ENCODE measurements at places on chromosomes 13 and 19. TPM values are rescaled to one million over a fixed set of nuclear protein-coding genes. Genes with fewer than 3 reads are reported as not detected.
A peak's percentile ranks its signal among the peaks of the same experiment; 100 is the strongest.

- H3K27ac ChIP-seq = no peak overlapping the region
- no peak overlapping the region for H3K4me3 ChIP-seq
- H3K36me3 ChIP-seq = no peaks in the 10 kb centered on the region
- H3K27me3 ChIP-seq = peaks cover 3% of the 10 kb centered on the region
- no peaks in the 10 kb centered on the region for H3K4me1 ChIP-seq
These were observed 682 bp upstream of the CABP5 start for GRCh38 chr19:48044561-48044960.

TYROBP gene
- total RNA-seq = 469 TPM

DNA sequence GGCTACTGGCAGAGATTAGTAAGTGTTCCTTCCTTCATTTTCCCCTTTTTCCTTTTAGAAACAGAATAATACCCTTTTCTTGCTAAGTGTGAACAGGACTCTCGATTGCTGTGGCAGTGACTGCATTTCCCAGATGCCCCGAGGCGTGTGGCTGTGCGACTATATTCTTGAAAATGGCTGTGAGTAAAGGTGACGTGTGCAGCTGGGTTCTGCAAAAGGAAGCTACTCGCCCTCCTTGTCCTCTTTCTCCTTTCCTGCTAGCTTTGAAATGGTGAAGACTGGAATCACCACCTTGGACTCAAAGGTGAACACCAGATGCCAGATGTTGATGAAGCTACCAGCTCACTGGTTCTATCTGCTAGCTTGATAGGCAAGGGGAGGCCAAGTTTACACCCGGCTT, 121.4 kb downstream of the MIPEP start:
- no peak for DNase-seq
- no peak overlapping the region for H3K27ac ChIP-seq
- H3K36me3 ChIP-seq = no peaks in the 10 kb centered on the region
- no peaks in the 10 kb centered on the region for H3K4me1 ChIP-seq

DNA sequence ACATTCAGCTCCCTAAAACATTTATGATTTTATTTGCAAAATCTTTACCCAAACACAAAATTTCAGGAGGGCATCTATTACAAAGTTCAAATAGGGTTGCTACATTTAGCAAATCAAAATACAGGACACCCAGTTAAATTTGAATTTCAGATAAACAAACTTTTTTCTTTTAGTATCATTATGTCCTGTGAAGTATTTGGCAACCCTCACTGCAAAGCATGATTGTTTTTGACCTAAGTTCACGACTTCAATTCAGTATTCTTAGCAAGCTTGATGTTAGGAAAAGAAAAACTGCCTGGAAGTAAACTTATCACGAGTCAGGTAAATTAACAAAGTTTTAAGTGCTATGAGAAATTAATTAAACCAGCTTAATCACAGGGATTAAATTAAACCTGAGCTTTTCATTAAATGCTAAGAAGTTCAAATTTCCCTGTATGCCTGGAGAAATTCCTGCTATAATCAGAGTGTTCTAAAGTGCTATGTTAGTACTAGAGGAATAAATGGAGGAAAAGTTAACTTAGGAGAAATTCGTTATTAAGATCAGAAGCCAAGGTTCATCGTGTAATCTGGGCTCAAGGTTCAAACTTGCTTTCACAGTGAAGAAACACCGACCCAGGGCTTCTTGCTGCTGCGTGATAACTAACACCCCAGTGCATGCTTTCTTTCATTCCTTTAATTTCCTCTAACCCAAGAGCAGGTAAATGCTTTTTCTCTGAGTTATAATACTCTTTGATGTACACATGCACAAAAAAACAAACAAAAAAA, 298.1 kb downstream of the FOXO1 start:
- H3K4me1 ChIP-seq = no peaks in the 10 kb centered on the region
- H3K36me3 ChIP-seq = no peaks in the 10 kb centered on the region
- no peak overlapping the region for H3K4me3 ChIP-seq
- H3K27me3 ChIP-seq = no peaks in the 10 kb centered on the region
- no peak overlapping the region for H3K27ac ChIP-seq

IZUMO2 gene
- total RNA-seq = not detected

DNA sequence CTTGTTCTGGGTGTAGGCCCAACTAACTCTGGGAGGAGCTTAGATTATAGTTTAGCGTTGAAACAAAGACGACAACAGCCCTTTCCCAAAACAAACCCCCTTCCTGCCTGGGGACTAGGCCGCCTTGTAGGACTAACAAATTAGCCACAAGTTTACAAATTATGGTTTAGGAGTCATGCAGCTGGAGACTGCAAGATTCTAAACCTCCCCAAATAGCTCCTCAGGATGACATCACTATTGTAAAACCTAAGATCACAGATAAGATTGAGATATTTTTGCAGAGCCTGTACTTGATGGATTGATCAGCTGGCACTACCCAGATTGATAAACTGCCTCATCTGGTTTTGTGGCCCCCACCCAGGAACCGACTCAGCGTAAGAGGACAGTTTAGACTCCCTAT, 2.3 kb upstream of the SLC25A15 start:
- H3K27me3 ChIP-seq = no peaks in the 10 kb centered on the region
- no peak overlapping the region for H3K4me3 ChIP-seq
- no peak for DNase-seq
- no peaks in the 10 kb centered on the region for H3K36me3 ChIP-seq

GFY gene
- total RNA-seq = not detected

- no peak overlapping the region for H3K4me3 ChIP-seq
- H3K27ac ChIP-seq = no peak overlapping the region
- no peak for DNase-seq
- H3K27me3 ChIP-seq = no peaks in the 10 kb centered on the region
- H3K36me3 ChIP-seq = no peaks in the 10 kb centered on the region
These were observed 875.0 kb downstream of the PCDH9 start for GRCh38 chr13:66354879-66355751.

DNA sequence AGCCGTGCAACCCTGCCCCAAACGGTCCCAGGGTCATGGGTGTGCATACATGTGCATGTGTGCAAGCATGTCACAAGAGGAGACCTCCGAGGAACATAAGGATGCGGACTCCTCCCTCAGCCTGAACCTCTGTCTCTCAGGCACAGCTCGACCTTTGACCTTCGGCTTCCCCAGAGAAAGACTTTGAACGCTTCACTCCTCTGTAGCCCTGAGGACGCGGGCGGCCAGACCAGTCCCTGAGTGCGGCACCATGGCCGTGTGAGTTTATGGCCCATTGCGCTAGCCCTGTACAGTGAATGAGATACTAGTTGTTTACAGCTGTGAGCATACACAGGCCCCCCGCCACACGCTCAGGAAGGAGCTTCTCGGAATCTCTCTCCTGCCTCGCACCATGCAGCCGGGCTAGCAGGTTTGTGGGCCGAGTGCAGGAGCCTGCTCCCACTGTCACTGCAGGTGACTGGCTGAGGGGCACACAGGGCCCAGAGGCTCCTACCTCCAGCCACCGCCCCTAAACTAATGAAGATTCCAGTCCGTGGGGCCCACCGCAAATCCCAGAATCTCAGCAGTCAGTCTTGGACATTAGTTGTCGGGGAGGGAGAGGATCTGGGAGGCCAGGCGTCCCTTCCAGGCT, 10.8 kb downstream of the RASA3 start:
- DNase-seq = no peak
- no peaks in the 10 kb centered on the region for H3K27me3 ChIP-seq
- H3K27ac ChIP-seq = no peak overlapping the region
- H3K4me3 ChIP-seq = no peak overlapping the region
- H3K36me3 ChIP-seq = peaks cover 23% of the 10 kb centered on the region

DNA sequence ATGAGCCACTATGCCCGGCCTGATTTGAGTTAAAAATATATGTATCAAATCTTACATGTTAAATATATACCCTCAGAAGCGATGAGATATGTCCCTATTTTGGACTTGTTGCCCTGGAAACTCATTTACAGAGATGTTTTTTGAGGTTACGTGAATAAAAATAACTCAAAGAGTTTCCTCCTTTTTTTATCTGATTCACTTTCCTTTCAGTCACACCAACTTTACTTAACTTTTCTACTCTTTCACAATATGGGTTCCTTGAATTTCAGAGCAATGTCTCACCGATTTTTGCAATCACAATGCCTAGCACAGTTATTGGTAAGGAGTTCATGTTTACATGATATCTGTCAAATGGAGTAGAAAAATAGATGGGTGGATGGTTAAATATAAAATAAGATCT, 2.3 kb downstream of the OR7C2 start:
- no peaks in the 10 kb centered on the region for H3K27me3 ChIP-seq
- DNase-seq = no peak
- peak overlapping the region; percentile 38 for H3K27ac ChIP-seq
- H3K4me3 ChIP-seq = no peak overlapping the region
- no peaks in the 10 kb centered on the region for H3K4me1 ChIP-seq
- H3K36me3 ChIP-seq = no peaks in the 10 kb centered on the region

KIR2DL3 gene
- total RNA-seq = 54.1 TPM

ARRDC5 gene
- 5.9 TPM for total RNA-seq

GRCh38 chr13:77868717-77869116, 49.9 kb downstream of the EDNRB start:
- H3K27me3 ChIP-seq = no peaks in the 10 kb centered on the region
- H3K4me3 ChIP-seq = no peak overlapping the region
- H3K36me3 ChIP-seq = no peaks in the 10 kb centered on the region
- no peak overlapping the region for H3K27ac ChIP-seq
- no peaks in the 10 kb centered on the region for H3K4me1 ChIP-seq
- no peak for DNase-seq

DNA sequence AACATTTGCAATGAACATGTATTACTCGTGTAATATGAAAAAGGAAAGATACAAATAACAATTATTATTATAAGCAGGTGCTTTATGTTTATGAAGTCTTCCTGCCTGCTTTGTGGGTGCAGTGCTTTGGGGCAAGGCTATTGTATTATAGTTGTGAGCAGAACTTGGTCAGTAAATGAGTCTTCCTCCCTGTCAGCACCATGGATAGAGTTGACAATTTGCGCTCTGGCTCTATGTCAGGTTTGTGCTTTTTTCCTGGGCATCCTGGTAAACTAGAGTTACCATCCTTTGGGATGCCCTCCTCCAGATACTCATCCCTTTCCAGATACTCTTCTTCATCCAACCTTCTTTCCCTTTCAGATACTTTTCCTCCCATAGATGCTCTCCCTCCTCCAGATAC, 19.6 kb downstream of the ERICH6B start:
- DNase-seq = no peak
- no peak overlapping the region for H3K27ac ChIP-seq
- H3K27me3 ChIP-seq = no peaks in the 10 kb centered on the region
- H3K4me1 ChIP-seq = no peaks in the 10 kb centered on the region
- H3K36me3 ChIP-seq = no peaks in the 10 kb centered on the region
